NCI-H1694 (cell line): ENCODE measurements at places on chromosomes 11 and 22.
A peak's percentile ranks its signal among the peaks of the same experiment; 100 is the strongest.

GRCh38 chr11:47616726-47617416, 22.7 kb upstream of the C1QTNF4 start:
- peak; percentile 27 for DNase-seq

GRCh38 chr11:1796413-1797011, 32.8 kb upstream of the CTSD start:
- DNase-seq, result no peak

- DNase-seq, result no peak
Observed at GRCh38 chr11:108909041-108909440, 244.2 kb downstream of the DDX10 start.

DNA sequence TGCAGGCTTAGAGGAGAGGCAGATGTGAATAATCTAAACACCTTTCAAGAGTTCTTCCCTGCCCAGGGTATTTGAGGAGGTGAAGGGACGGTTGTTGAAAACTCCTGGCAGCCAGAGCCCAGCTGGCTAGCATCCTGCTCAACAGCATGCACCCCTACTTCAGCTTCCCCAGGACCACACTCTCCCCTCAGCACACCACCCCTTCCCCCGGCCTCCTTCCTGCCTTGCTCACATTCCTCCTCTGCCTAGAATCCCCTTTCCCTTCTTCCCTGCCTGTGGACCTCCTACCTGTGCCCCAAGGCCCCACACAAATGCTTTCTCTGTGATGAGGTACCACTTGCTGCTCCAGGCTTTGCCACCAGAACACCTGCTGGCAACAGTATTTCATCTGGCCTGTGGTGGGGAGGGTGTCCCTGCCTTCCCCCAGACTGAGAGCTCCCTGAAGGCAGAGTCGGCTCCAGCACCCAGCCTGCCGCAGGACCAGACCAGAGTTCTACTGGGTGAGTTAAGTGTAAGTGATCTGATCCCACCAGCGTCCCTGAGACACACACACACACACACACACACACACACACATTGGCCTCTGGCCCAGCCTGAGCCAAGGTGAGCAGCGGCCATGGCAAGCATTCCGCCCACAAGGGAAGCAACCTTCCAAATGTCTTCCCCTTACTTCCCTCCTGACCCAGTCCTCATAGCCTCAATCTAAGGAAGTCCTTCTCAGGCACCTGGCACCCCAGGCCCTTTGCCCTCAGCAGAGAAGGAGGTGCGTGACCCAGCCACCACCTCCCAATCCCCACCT, 79.5 kb downstream of the PDE2A start:
- DNase-seq, result no peak
